ENCODE measurements at places on chromosomes 5 and 9.

DNA sequence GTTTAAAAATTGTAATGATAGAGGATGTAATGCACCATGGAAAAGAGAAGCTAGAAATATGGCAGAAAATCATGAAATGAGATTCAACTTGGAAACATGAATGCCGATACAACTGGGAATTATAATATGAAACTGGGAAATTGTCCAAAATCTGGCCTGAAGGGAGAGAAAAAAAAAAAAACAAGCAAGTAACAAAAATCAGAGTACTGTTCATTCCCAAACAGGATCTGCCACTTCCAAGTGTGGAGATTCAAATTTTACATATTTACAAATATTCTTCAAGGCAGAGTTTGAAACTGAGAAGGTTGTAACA, 56.6 kb upstream of the MOCS2 start:
- DNase-seq = no peak

DNA sequence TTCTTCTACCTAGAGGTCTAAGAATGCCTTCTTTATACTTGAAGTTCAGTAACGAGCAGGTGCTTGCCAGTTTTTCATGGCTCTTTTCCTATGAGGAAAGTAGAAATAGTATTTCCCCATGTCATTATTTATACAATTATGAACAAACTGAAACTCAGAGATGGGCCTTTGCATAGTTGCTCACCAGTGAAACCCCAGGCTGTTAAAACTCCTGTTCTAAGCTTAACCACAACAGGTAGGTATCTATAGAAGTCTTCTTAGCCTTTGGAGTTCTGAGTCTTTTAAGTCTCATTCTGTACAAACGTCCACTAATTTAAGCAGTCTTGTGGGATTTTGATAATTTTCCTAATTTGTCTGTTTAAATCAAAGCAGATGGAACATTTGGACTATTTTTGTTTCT, 90.1 kb downstream of the STARD4 start:
- DNase-seq = no peak

DNA sequence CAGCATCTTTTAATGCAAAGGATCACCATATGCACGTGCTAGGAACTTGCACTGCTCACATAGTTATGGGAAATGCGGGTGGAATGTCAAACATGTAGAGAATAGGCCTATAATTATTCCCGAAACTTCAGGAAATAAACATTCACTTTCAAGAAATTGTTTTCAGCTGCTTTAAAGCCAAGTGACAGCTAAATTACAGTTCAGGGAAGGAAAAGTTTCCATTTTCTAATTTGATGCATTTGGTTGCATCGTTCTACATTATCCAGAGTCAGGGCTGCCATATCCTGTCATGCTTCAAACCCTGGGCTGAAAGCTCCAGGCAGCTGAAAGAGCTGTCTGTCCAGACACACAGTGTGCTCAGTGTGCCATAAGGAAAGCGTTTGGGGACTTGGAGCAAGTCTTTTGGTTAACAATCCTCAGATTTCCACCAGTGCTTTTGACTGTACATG, 518.1 kb downstream of the CSNK1G3 start:
- DNase-seq = no peak

DNA sequence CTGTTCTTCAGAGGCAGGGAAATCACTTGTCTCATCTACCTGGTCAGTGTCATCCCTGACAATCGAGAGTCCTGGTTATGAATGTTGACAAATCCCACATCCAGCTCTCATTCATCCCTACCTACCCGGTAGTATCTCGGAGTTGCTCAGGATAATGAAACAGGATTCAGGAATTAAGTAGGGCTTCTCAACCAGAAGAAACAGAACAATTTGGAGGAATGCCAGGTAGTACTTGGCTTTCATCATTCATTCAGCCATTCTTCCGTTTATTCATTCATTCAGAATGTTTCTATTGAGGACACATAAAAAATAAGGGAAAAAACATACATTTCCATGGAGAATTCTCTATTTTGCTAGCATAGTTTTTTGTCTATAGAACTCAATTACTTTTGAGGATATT, 195.0 kb downstream of the ARHGEF28 start:
- no peak for DNase-seq

- no peak for DNase-seq
Observed at GRCh38 chr5:135477613-135478066, 25.5 kb upstream of the TIFAB start.

DNA sequence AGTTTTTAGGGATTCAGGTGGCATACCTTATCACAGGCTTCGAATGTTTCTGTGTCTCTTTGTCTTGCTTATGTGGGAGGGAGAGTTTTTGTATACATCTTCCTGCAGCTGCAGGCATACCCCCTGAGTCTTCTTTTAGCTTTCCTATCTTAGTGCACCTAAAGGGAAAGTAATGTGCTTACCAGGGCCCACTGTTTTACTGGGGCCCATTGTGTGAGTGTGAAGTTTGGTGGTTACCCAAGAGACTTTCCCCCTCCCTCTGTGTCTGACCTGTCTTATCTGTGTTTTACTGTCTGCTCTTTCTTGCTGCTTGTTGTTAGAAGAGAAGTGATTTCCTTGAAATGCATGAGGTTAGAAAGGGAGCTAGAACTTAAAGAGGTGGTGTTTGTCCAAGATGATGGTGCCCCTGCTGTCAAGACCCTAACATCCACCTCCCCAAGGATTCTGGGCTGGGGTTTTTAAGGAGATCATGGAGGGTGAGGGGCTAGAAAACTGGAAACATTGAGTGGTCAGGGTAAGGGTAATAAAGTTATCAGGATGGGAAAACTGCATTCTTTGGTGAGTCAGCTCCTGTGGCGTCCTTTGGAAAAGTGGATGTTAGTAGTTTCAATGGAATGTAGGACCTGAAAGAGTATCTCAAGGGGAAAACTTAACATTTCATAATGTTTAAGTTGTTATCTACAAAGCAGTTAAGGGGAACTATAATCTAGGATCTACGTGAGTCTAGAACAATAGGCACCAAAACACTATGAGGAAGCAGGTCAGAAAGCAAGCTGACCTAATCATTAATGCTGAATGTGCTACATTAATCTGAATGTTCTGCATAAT, 583.5 kb upstream of the TUSC1 start:
- no peak for DNase-seq

- DNase-seq = no peak
Observed at GRCh38 chr5:35063414-35063813, 15.7 kb upstream of the AGXT2 start.

GRCh38 chr9:119986205-119986604, 593.8 kb downstream of the CDK5RAP2 start:
- DNase-seq = no peak

GRCh38 chr5:96262105-96262504, 170.9 kb downstream of the PCSK1 start:
- DNase-seq = no peak

DNA sequence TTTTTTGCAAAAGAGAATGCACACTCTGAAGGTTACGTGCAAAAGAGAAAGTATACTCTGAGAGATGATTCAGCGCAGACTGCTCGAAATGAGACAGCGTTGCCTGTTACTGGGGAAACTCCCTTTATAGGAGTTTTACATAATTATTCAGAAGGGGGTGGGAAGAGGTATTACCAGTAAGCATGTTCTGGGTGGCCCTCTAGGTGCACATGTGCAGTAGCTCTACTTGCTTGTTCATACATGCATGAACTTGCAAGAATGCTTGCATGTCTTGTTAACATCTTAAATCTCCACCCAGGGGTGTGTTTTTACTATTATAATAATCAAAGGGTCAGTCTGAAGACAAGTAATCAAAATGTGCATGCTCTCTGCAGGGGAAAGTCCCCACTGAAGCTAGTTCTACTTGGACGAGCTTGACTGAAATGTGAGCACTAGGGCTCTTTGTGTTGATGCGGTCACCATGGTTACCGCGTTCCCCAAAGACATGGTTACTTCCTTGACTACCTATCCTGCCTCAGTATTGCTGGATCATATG, 75.5 kb downstream of the SGCD start:
- DNase-seq = no peak

DNA sequence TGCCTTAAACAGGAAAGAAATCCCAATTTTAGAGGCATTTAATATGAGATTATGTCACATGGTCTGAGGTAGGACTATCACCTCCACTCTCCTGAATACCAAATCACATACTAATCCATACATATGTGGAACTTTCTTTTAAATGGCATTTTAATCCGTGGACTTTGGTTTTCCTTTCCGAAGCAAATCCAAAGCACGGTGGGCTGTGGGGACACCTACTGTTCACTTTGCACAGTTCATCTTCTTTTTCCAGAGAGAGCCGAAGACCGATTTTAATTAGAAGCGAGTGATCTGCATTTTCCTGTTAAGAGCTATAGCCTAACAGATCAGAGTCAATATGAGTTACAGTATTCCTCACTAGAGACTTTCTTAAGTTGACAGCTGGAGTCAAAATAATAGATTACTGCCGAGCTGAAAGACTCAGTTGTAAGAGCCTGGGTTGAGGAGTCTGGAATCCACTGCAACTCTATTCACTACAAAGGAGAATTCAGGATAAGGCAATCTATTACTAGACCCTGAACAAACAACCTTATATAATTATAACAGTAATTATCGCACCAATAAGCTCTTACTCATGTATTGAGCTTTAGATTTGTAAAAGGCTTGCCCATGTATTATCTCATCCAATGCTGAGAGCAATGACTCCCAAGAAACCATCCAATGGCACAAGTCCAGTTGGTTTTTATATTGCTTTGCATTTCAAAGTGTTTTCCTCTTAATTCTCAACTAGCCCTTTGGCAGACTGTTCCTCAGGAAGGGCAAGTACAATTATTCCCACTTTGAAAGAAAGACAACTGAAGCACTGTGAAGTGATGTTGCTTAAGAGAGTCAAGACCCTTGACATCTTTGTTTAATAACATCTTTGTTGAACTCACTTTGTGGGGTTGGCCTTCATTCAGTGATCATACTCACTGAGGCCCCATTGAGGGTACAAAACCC, 144.7 kb downstream of the TRPM6 start:
- no peak for DNase-seq

DNA sequence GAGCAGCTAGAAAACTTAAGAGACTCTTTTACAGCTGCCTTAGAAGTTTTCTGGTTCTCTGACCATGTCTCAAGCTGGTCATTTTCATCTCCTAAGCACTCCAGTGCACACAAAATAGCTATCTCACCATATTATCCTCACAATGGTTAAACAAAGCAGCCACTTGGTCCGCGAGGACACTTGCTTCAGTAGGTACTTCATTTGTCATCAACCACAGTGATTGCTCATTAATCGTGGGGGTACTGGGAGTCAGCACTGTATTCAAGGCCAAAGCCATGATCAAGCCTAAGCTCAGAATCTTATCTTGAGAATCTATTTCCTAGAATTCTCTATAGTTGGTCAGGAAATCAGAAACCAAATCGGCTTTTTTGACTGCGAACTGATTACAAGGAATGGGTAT, 2.9 kb downstream of the ARL14EPL start:
- no peak for DNase-seq

DNA sequence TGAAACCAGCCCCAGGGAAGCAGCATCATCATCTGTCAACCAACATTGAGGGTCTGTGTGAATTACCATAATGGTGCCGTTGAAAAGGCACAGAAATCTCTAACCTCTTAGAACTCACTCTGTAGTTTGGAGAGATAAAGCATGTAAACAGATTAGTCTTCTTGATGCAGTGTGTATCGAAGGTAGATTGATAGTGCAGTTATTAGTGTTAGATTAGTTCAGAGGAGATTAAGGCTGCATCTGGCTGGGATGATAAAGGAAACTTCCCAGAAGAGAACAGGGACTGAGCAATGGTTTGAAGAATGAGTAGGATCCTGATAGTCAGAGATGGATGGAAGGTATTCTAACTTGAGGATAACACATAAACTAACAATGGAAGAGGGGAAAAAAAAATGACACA, 651.5 kb downstream of the TLE1 start:
- no peak for DNase-seq

GRCh38 chr5:151925340-151925739, 689 bp upstream of the GLRA1 start:
- DNase-seq = no peak

- DNase-seq = peak; percentile 50
Observed at GRCh38 chr5:169637549-169638121, 560 bp downstream of the DOCK2 start.

- DNase-seq = no peak
Observed at GRCh38 chr9:79026316-79026715, 545.4 kb upstream of the TLE4 start.

GRCh38 chr5:56377573-56377972, 144.4 kb upstream of the ANKRD55 start:
- no peak for DNase-seq

- DNase-seq = no peak
Observed at GRCh38 chr9:130186839-130187522, 14.8 kb downstream of the NCS1 start.

- DNase-seq = no peak
Observed at GRCh38 chr9:75636427-75637045, 253.9 kb upstream of the PCSK5 start.

GRCh38 chr9:21452681-21453080, 12.4 kb downstream of the IFNA1 start:
- no peak for DNase-seq

DNA sequence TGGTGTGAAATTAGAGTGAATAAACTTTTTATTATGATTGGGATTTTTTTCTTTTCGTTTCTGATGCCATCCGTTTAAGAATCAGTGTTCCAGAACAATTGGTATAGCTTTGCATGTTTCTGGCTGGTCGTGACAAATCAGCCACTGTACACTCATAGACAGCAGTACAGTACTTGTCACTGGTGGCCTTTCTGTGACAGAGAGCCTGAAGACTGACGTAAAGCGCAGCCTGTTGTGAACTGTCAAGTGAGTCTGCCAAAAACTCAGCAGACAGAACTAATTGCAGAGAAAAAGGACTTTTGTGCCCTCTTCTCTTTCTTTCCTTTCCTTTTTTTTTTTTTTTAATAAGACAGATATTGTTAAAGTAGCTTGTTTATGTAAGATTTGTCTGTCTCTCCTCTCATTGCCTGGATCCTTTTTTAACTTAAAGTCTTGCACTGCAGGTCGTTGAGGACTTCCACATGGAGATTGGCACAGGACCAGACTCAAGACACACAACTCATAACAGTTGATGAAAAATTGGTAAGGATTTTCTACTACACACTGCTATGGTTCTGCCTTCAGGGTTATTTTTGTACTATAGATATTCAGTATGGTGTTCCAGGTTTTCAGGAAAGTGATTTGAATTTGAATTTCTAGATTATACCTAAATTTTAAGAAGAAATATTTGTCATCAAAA, 42.7 kb downstream of the NDUFS4 start:
- DNase-seq = no peak

- peak; percentile 26 for DNase-seq
Observed at GRCh38 chr5:109410389-109411148, 795 bp upstream of the PJA2 start.

GRCh38 chr5:88588609-88589008, 294.4 kb downstream of the MEF2C start:
- DNase-seq = no peak

- no peak for DNase-seq
Observed at GRCh38 chr5:124332273-124332672, 414.2 kb downstream of the ZNF608 start.

- DNase-seq = no peak
Observed at GRCh38 chr9:9904041-9904440, 708.8 kb downstream of the PTPRD start.

GRCh38 chr9:70975821-70976220, 145.6 kb downstream of the TRPM3 start:
- DNase-seq = no peak

Measured in activated T-cell treated with anti-CD3 and anti-CD28 coated beads for 1 hour (primary cell).